T-helper 2 cell treated with Interferon-gamma antibody and Interleukin-4, amounts not matched to agents 5 μg/mL and 100 μg/mL, for 36 hours (primary cell): ENCODE measurements at places on chromosomes 1 and 21.

GRCh38 chr1:70134148-70134547 lies 71.2 kb downstream of the LRRC40 start:
- peaks cover 17% of the 10 kb centered on the region for H3K27me3 ChIP-seq
- H3K27ac ChIP-seq = no peak overlapping the region
- no peaks in the 10 kb centered on the region for H3K36me3 ChIP-seq
- H3K4me1 ChIP-seq = peaks cover 2% of the 10 kb centered on the region

- H3K4me1 ChIP-seq = peaks cover 5% of the 10 kb centered on the region
- peaks cover 41% of the 10 kb centered on the region for H3K27me3 ChIP-seq
- no peak overlapping the region for H3K27ac ChIP-seq
- peak; percentile 33 for DNase-seq
Measured at GRCh38 chr1:205430696-205431305, 8.9 kb upstream of the LEMD1 start.

DNA sequence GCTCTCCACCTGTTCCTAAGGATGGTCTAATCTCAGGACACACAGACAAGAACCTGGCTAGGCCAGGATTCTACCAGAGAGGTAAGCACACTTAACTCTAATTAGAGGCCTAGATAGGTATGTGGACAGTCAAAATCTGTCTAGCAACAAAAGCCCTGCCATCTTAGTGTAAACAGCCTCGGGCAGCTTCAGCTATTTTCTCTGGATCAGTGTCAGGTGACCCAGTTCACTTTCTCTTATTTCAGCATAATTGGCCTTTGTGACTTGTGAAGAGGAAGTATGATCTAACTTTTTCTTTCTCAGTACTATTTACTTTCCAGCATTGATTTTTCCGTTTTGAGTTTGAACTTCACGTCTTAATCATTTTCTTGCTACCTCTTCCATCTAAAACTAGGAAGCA lies 217.7 kb downstream of the CRB1 start:
- H3K27ac ChIP-seq = no peak overlapping the region
- no peak overlapping the region for H3K4me3 ChIP-seq
- H3K4me1 ChIP-seq = peaks cover 6% of the 10 kb centered on the region
- DNase-seq = no peak

DNA sequence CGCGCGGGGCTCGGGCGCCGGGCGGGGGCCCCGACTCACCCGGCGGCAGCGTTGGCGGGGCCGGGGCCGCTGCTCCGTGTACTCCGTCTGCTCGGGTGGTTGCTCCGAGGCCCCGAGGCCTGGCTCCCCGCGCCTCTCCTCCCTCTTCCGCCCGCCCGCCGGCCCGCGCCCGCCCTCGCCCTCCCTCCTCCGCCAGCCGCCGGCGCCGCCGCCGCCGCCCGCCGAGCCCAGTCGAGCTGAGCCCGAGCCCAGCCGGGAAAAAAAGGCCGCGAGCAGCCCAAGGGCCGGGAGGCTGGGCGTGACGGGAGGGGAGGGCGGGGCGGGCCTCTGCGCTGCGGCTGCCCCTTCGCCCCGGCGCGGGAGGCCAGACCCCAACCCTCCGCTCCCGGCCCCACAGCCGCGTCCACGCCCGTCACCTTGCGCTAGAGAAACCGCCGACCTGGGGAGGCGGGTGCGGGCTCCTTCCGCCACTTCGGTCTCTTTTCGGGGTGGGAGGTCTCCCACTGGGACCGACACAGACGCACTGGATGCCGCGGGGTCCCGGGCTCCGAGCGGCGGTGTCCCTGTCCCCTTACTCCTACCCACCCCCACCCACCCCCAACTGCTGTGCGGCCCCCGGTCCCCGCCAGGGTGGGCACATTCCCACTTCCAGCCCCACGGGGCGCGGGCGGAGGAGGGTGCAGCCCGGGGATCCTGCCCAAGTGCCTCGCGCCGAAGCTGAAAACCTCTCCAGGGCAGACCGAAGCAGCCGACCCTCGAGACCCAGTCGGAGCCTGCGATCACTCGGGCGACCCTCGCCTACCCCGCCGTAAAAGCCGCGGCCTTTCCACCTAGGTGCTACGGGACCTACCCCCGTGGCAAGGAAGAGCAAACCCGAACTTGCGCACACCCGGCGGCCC lies at the start of gene CERS2:
TSS of gene CERS2 (minus strand) at position 256 of the 899 bp plus-strand sequence. CDS start 5,745 bp downstream, outside the sequence.
- peaks cover 14% of the 10 kb centered on the region for H3K36me3 ChIP-seq
- peaks cover 59% of the 10 kb centered on the region for H3K4me1 ChIP-seq
- peak within 1 kb of the TSS; percentile 92 for H3K4me3 ChIP-seq
- H3K27me3 ChIP-seq = no peaks in the 10 kb centered on the region
- H3K27ac ChIP-seq = peak within 1 kb of the TSS; percentile 82

- peaks cover 3% of the 10 kb centered on the region for H3K27me3 ChIP-seq
- no peak for DNase-seq
- H3K4me1 ChIP-seq = no peaks in the 10 kb centered on the region
- H3K4me3 ChIP-seq = no peak overlapping the region
Measured at GRCh38 chr1:208009706-208010444, 99.0 kb upstream of the CD34 start.

- H3K4me1 ChIP-seq = no peaks in the 10 kb centered on the region
- no peak overlapping the region for H3K27ac ChIP-seq
- peaks cover 2% of the 10 kb centered on the region for H3K36me3 ChIP-seq
- peaks cover 11% of the 10 kb centered on the region for H3K27me3 ChIP-seq
- H3K4me3 ChIP-seq = no peak overlapping the region
Measured at GRCh38 chr1:160853014-160853413, 9.7 kb downstream of the CD244 start.

DNA sequence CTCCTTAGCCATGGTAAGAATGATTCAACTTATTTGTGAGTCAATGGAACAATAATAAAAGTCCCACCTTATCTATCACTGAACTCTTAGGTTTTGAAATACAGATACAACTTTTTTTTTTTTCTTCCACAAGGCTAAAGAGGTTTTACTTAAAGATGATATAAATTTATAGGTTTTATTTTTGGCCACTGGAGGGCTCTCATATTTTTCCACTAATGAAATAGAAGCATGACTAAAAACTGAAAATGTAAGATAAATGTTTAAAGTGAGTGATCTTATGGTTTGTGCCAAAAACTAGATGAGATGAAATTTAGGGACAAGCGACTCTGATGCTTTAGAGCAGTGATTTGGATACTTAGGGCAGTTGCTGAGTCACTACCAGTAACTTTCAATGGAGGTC lies 499.0 kb downstream of the NUF2 start:
- no peak overlapping the region for H3K4me3 ChIP-seq
- no peaks in the 10 kb centered on the region for H3K4me1 ChIP-seq
- no peak overlapping the region for H3K27ac ChIP-seq
- H3K27me3 ChIP-seq = no peaks in the 10 kb centered on the region
- no peaks in the 10 kb centered on the region for H3K36me3 ChIP-seq

GRCh38 chr21:35026617-35027562 lies 22.2 kb downstream of the RUNX1 start:
- no peaks in the 10 kb centered on the region for H3K27me3 ChIP-seq
- H3K36me3 ChIP-seq = peaks cover 53% of the 10 kb centered on the region
- H3K27ac ChIP-seq = peak overlapping the region; percentile 100

GRCh38 chr1:19073311-19074186 lies 117.1 kb upstream of the IFFO2 start:
- peak overlapping the region; percentile 52 for H3K4me3 ChIP-seq
- H3K36me3 ChIP-seq = peaks cover 54% of the 10 kb centered on the region
- peaks cover 27% of the 10 kb centered on the region for H3K4me1 ChIP-seq
- H3K27me3 ChIP-seq = no peaks in the 10 kb centered on the region

DNA sequence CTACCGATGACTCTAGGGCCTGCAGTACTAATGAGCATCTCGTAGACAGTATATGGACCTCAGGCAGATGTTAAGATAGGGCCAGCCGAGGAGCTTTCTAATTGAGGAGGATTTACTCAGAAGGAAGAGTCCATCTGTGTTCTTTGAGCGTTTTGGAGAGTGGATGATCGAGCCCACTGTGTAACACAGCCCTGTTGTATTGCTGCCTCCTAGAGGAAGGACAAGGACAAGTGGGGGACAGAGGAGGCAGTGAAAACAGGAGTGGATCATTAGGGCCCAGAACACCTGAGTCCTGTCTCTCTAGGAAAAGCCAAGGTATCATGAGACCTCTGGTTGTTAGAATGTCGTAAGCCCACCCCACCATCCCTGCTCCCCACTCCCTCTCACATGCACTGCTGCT lies 62.9 kb downstream of the TBX19 start:
- peak overlapping the region; percentile 85 for H3K27ac ChIP-seq
- peaks cover 24% of the 10 kb centered on the region for H3K36me3 ChIP-seq
- peaks cover 86% of the 10 kb centered on the region for H3K4me1 ChIP-seq
